NB4 (cell line): ENCODE measurements at places on chromosomes 13 and 19.
A peak's percentile ranks its signal among the peaks of the same experiment; 100 is the strongest.

- peak; percentile 30 for DNase-seq
Observed at GRCh38 chr13:76663592-76664335, 222.4 kb downstream of the KCTD12 start.

DNA sequence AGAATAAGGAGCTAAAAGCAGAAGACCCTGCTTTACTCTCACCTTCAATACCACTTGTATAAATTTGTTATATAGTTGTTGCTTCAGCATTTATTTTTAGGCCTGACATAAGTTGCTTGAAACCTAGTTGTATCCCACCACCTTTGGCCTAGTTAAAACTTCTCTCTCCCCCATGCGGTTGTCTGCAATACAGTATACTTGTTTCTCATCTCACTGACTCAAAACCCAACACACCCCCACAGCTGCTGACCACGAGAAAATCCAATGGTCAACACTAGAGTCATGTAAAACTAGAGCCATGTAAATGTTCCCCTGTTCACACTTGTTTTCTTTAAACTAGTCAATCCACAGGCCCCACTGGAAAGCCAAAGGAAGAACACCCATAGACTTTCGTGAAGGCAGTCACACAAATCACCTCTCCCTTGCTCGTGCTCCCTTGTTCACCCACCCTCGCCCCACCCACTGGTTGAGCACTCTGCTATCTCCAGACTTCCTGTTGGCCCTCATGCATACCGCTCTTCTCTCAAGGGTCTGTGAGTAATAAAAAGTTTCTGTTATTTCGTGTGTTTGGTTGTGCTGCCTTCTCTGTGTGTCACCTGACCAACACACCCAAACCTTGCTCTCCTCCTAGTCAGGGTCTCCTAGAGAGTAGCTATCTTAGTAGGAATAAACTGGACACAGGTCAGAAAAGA, 12.9 kb upstream of the CCDC169 start:
- DNase-seq: peak; percentile 33

GRCh38 chr13:91722267-91722884, 324.0 kb downstream of the GPC5 start:
- peak; percentile 28 for DNase-seq

DNA sequence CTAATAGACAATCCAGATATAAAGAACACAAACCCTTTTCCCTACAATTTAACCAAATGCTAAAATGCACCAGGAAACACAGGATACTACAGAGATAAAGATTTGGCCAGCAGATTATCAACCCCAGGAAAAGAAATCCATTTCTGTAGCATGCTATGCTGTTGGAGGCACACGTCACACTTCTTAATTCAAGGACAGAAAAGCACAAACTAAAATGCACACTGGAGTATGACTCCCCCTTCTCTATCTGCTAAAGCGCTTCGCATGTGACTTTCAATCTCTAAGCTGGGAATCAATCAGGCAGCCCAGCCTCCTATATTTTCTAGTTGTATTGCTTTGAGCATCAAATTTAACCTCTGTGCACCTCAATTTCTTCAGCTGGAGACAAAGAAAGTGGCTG, 22.2 kb downstream of the ABCC4 start:
- DNase-seq: no peak

DNA sequence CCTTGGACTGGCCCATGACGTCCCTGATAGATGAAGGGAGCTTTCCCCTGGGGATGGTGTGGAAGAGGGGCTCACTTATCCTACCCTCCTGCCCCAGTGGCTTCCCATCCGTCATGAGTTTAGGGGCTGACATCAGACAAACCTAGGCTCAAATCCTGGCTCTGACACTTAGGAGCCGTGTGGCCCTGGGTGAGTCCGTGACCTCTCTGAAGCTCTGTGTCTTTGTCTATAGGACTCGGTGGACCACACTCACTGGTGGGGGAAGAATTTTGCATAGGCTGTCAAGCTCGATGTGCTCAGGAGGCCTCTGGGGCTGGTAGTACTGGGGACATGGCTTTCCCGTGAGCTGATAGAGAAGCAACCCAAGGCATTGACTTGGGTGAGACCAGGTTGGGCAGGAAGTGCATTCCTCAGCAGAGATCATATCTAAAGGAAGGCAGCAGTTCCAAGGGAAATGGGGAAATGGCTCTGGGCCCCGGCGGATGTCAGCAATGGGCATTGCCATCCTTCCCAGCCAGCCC, 17.4 kb upstream of the AP1M2 start:
- DNase-seq: peak; percentile 40

GRCh38 chr19:54606230-54606629, 12.8 kb downstream of the LILRA1 start:
- DNase-seq: no peak

DNA sequence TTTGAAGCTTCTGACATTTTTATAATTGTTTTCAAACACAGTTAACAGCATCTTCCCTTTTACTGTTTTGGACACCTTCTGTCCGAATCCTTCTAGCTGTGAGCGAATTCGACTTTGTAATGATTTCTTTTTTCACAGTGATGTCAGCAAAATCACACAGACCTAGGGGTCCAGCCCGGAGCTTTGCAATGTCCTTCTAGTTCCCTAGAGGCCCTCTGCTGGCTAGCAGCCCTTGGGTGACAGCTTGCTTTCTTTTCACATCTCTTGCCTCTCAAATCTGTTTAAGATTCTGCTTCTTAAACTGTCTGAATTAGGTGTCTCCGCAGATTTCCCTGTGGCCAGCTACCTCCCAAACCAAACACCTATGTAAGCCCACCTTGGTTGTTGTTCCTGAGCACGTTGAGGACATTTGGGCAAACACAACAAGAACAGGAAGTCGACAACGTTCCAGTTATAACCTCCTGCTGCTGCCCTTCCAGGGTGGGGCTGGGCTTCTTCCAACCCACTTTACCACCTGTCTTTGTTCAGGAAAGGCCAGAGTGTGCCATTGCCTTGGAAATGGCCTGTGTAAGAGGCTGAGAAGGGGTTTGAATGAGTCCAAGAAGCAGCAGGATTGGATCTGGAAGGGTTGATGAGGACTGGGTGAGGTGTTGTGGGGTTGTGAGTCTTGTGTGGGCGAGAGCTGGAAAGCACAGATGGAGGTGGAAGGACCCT, 123.1 kb downstream of the ATP8A2 start:
- no peak for DNase-seq

DNA sequence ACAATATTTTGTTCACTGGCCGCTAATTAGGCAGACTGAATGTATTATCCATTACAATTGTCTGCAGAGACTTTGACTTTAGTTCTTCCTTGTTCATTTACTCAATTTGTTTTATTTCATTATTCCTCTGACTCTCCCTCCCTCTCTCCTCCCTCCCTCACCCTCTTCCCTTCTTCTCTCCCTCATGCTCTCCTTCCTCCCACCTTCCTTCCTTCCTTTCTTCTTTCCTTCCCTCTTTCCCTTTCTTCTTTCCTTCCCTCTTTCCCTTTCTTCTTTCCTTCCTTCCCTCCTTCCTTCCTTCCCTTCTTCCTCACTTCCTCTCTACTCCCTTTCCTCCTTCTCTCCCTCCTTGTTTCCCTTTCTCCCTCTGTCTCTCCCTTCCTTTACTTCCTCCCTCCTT, 1591.0 kb upstream of the SLC10A2 start:
- no peak for DNase-seq

DNA sequence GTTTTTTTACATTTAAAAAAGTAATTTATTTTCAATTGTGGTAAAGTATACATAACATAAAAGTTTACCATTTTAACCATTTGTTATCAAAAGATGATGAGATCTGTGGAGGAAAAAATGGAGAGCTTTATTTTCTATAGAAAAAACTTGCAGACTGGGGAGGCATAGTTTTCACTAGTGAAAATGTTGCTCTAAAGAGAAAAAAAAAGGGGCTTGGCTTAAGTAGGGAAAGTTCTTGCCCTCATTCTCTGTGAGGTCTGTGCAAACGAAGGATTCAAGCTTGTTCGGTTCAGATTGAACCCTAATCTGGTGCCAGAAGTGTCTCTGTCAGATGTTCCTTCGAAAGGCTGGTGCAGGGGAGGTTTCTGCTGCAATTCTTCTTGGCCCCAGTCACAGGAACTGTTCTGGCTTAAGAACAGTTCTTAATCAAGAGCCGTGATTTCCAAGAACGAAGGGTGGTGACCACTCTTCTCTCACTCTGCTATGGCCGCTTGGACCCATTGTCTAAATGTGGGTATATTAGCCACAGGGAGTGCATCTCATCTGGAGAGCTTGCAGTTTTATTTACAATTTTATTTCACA, 42.1 kb downstream of the PCCA start:
- no peak for DNase-seq
